ENCODE measurements at places on chromosomes 11 and 22. TPM values are rescaled to one million over a fixed set of nuclear protein-coding genes. Genes with fewer than 3 reads are reported as not detected.

Gene USP35
- total RNA-seq, result 11.9 TPM

Gene EIF3L
- 271 TPM for total RNA-seq

Gene DDI1
- total RNA-seq, result 0.33 TPM

Gene ANO1
- 5.5 TPM for total RNA-seq

Gene PCSK7
- total RNA-seq, result 91.0 TPM

Gene INSC
- not detected for total RNA-seq

Gene C11orf68
- total RNA-seq, result 20.5 TPM

Gene CDKN1C
- total RNA-seq, result 215 TPM

Gene CCDC116
- 0.22 TPM for total RNA-seq

Gene SCGB1A1
- not detected for total RNA-seq

Gene APOBEC3B
- not detected for total RNA-seq

Gene APOBEC3H
- total RNA-seq, result not detected

Gene MRPL23
- 142 TPM for total RNA-seq

Gene SPI1
- 36.8 TPM for total RNA-seq

Gene TEAD1
- 122 TPM for total RNA-seq

Gene SLN
- total RNA-seq, result not detected

Gene UCP3
- total RNA-seq, result 0.75 TPM

Gene NXPE1
- total RNA-seq, result not detected

All from subcutaneous adipose tissue (tissue), 4 donors.